Esophagus squamous epithelium (tissue), 5 donors: ENCODE measurements at places on chromosomes 4 and X.

GRCh38 chr4:128385683-128386304 is 98.2 kb upstream of the PGRMC2 start:
- no peak for DNase-seq

GRCh38 chr4:184415071-184415470 is 59.3 kb downstream of the IRF2 start:
- DNase-seq, result no peak

DNA sequence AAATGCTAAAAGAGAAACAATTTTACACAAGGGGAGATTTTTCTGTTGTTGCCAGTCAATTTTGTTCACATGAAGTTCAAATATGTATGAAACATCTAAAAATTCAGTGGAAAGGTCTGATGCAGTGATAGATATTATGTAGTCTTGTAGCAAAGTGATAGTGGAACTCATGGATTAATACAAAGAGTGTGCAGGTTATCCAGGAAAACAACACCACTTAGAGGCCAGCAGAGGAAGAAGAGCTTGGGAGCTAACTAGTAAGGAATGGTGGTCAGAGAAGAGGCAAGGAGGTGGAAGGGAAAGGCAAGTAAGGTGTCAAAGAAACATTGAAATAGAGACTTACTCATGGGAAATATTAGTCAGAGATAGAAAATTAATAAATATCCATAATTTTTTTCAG is 395.6 kb downstream of the MAPK10 start:
- no peak for DNase-seq

GRCh38 chrX:6707497-6707896 is 172.6 kb upstream of the VCX3A start:
- no peak for DNase-seq

DNA sequence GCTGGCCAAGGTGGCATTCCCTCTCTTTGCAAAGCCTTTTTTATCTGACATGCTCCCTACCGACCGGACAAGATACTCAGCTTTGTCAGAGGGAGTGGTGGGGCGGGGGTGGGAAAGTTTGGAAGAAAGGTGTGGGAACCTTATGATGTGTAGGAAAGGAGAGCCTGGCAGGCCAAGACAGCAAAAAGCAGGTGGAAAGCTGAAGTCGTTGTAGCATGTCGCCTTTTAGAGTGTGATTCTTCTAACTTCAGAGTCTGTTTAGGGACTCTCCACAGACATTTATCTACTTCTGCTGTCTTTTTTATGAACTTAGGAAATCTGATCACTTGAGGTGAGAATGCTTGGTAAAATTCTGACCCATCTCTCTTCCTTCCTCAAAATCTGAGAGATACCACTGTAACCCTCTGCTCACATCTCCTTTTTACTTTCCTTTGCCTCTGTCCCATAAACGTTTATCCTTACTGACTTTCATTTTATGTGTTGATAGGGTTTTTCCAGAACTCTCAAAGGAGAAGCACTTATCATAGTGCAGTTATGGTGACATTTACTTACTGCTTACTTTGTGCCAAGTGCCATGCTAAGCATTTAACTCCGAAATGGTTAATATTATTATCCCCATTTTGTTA is 8.2 kb upstream of the RUFY3 start:
- no peak for DNase-seq
